GM13977 (cell line): ENCODE measurements at places on chromosomes 7 and 10.
A peak's percentile ranks its signal among the peaks of the same experiment; 100 is the strongest.

GRCh38 chr7:111212857-111213523, 122.1 kb downstream of the LRRN3 start:
- DNase-seq: no peak

DNA sequence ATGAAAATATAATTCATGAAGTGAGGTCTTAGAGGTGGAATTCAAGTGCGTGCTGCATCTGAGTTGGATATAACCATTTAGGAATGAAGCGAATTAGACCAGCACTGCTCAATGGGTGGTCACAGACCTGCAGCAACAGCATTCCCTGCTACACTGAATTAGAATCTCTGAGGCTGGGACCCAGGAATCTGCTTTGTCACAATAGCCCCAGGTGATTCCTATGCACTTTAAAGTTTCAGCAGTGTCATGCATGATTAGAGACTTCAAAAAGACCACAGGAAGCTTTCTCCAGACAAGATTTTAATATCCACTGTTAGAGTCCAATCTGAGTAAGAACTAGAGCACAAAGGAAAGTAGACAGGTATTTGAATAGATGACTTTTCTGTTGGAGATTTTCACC, 352.8 kb upstream of the VSTM2A start:
- DNase-seq: no peak

DNA sequence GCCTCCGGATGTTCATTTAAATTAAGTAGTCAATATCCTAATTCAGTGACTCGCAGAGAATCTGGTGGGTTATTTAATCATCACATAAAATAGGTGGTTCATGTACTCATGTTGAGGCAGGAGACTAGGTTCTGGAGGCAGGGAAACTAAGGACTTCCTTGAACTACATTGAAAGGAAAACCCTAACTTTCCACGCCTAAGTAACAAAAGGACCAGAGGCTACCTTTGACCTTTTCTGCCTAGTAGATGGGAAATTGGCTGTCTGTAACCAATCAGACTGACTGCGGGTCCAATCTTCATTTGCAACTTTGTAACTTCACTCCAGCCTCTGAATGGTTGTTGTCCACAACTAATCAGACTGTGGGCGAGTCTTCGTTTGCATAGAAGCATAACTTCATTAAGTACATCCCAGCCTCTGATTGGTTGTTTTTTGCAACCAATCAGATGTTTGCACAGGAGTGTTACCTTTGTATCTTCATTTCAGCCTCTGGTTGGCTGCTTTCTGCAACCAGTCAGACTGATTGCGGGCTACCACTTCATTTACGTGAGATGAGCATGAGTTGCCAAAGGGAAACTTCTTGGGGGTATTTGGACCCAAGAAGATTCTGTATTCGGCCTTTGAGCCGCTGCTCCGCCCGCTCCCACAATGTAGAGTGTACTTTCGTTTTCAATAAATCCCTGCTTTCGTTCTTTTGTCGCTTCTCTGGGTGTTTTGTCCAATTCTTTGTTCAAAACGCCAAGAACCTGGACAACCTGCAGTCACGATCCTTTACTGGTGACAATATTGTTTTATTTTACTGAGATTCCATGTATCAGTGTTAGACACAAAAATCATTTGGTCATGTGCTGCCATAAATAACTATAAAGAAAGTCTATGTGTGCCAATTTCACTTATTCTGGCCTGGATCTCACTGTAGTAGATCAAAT, 1.7 kb upstream of the ST7 start:
- no peak for DNase-seq

- no peak for DNase-seq
Measured at GRCh38 chr10:11018432-11018841, 765 bp downstream of the CELF2 start.

DNA sequence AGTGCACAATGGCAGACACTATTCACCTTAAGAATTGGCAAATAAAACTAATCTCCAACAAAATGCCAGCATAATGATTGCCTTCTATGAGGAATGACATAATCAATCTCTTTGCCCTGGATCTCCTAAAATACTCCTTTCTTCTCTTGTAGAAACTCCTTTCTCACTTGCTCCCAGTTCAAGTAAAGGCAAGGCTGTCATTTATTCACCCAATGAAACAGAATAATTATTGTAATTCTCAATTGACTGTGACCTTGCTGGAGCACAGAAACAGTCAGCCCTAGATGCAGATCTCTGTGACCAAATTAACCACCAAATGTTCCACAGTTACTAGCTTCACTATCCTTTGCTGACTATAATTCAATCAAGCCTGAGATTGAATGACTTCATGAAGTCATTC, 99.3 kb downstream of the SEMA3C start:
- no peak for DNase-seq

DNA sequence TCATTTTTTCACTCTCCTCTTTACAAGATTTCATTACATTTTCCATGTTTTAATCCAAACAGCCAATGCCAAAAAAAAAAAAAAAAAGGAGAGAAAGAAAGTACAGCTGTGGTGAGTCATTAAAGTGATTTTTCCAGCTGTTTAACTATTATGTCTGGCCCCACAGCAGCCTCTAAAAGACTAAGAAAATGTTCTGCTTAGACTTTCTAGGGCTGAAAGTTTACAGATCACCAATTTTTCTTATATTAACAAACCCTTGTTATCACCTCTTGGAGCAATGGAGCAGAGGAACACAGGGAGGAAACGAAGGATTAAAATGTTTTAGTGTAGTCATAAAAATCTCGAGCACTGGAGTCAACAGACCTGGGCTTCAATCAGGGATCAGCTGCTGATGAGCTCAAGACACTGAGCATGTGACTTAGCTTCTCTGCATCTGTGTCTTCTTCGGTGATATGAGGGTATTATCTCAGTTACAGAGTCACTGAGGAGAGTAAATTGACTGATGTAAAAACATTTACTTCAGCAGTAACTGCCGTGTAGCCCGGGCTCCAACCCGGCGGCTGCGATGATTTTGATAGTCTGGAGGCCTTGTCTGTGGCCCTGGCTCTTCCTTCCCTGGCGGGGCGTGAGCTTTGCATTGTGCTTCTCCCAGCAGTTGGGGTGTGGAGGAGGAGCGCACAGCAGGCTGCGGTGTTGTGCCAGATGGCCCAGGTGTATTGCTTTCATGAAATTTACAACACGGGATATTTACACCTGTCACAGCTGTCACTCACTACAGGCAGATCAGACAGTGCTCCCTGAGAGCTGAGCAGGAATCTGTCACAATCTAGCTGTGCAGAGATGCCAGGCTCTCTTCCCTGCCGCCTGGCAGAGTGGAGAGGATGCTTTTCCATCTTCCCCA, 298.3 kb upstream of the FZD8 start:
- DNase-seq: no peak

DNA sequence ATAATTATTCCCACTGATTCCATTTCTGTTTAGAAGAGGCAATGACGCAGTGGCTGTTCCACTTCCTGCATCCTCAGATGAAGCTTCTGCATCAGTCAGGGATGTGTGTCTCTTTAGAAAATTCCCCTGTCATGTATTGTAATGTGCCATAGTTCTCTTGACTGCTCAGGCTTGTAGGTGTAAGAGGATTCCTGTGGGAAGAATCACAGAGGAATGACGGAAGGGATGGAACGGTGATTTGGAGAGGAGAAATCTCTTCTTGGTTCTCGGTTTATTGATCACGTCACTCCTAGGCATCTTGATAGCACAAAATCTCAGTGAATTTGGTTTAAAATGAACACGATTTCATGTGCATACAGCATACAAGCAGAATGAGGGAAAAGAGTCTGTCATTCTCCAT, 69.8 kb upstream of the PRKCQ start:
- DNase-seq: no peak

- no peak for DNase-seq
Measured at GRCh38 chr10:4075443-4075842, 290.4 kb upstream of the KLF6 start.

- DNase-seq: no peak
Measured at GRCh38 chr10:88041243-88042159, 178.1 kb downstream of the PTEN start.

GRCh38 chr7:40966693-40967092, 736.2 kb downstream of the INHBA start:
- no peak for DNase-seq

- no peak for DNase-seq
Measured at GRCh38 chr7:127937066-127937680, 94.1 kb downstream of the LRRC4 start.

GRCh38 chr7:55893940-55894339, 6.7 kb downstream of the ZNF713 start:
- no peak for DNase-seq

DNA sequence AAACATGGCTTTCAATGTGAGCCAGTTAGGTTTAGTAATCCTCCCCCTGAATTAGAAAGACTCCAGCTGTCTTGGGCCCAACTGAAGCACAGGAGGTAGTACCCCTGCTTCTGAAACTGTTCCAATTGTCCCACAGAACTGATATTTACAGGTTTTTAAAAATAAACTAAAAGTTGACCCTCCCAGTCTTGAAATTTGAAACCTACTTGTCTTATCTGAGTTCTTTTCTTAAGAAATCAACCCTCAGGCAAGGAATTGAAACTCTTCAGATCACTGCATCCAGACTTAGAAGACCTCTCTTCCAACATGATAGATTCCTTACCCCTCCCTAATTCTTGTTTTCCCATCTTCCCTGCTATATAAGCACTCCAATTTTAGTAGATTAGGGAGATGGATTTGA, 13.3 kb upstream of the ARHGAP21 start:
- no peak for DNase-seq

DNA sequence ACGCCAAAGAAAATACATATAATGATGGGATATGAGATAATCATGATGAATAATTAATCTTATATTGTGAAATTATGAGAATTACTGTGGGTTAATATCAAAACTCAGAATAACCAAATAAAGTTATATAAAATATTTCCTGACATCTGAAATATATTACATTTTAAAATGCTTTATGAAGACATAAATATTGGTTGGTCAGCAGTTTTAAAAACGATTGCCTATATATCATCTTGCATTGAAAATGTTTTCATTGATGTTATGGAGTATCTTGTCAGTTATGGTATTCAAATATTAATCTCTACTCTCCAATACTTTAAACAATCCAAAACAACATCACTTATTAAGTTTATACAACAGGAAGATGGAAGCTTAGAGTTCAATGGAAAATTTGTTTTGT, 228.1 kb upstream of the FERD3L start:
- DNase-seq: no peak

DNA sequence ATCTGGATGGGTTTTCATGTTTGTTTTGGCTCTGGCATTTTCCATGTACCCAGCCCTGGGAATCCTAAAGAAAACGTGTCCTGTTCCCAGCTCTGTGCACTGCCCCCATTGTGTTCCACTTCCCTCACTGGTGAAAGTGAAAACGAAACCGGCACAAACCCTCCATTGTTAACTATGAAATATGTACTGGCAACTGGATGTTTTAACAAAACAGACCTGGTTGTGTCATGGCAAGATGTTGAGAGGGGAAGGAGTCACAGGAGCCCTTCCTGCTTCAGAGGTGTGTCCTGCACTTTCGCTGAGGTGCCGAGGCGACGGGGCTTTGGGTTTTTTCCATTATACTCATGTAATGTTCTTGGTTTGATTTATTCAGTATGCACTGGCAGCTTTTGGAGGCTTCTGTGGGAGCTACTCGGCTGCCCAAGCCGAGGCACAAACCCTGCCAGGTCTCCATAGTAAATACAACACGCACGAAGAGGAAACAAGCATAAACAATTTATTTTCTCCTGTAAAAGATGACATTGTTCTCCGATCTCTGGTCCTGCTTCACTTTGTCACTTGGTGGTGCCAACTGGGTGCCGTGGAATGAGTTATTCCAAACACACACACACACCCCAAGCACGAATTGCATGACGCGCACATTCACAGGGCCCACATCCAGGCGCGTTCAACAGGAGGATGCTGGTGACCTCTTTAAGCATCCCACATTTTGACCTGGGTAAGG, 118.2 kb downstream of the CDK6 start:
- DNase-seq: peak; percentile 22

GRCh38 chr7:34090816-34091215, 185.5 kb downstream of the BMPER start:
- no peak for DNase-seq

DNA sequence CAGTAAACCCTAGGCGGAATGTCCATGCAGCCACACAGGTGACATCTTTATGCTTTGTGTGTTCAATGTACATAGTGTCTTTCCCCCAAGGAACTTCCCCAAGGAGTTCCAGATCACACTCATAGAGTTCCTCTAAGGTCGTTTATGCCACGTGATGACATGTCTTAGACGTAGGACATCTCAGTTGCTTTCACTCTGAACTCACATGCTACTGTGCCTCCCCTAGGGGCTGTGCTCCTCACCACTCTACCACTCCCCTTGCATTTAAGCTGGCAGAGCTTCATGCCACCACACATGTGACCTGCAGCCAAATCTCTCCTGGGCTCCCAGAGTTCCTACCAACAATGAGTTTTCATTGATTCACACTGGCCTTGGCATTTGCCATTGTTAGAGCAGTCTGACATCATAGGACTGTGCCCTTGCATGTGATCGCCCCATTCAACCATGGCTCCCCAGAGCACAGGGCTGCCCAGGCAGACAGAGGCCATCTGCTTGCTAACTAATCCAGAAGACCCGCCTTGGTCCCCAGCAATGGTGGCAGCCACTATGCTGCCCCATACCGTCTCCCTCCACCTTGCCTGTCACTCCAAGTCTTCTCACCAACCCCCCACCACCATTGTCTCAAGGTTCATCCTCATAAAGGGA, 95.3 kb upstream of the MACROH2A2 start:
- no peak for DNase-seq

GRCh38 chr7:56447864-56448693, 331.9 kb upstream of the NUPR2 start:
- DNase-seq: no peak

DNA sequence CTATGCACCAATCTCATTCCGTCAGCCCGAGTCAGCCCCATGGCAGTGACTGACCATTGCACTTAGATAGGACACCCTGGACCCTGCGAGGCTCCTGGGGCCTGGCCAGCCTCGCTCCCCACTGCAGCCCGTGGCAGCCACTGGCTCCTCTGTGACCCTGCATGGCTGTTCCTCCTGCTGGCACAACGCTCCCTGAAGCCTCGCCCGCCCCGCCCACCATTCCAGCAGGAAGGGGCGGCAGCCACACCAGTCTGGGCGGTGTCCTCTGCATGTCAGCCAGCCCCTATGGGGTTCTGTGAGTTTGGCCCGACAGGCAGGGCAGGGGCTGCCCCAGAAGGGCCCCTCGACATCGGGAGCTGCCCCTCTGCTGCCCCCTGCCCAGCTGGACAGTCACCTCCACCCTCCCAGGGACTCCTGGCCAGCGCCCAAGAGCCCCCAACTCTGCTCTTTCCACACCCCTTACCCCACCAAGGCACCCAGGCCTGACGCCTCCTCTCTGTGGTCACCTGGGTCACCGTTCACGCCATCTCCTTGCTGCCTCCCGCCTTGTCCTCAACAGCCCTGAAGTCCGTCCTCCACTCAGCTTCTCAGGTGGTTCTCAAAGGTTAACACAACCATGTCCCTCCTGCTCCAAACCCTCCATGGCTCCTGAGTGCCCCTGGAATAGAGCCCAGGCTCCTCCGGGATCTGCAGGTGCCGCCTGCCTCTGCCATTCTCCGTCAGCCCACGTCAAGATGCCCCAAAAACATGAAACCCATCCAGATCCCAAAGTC, 103.5 kb downstream of the MICALL2 start:
- DNase-seq: no peak

- DNase-seq: no peak
Measured at GRCh38 chr10:125756196-125756595, 19.4 kb downstream of the MMP21 start.
